ENCODE measurements at places on chromosomes 3 and 15.

- peak; percentile 60 for DNase-seq
These were observed 462 bp downstream of the EDEM1 start for GRCh38 chr3:5187920-5188418.

DNA sequence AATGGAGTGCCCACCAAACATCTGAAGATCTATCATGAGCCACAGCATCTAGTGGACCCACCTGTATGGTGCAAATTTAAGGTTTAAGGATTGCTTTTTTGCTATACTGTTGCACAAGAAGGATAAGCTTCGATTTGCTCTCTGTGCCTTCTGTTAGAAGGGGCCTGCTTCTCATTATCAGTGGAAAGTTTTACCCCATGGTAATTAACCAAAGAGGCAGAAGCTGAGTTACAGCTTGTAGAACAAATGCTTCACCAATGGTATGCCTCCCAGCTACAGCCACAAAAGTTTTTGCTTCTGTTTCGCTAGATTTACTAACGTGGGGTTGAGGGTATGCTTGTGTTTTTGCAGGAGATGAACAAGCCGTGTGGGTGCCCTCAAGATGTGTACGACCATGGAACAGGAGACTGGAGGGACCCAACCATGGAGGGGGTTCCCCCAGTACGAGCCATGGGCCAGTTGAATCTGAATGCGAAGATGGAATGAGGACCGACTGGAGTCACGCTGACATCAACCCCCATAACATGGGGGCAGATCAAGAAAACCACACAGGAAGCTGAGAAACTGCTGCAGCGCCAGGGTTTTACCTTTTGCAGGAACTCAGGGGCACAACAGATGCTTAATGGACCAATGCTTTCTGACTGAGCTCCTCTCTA, 43.5 kb downstream of the ACAD9 start:
- no peak for DNase-seq

DNA sequence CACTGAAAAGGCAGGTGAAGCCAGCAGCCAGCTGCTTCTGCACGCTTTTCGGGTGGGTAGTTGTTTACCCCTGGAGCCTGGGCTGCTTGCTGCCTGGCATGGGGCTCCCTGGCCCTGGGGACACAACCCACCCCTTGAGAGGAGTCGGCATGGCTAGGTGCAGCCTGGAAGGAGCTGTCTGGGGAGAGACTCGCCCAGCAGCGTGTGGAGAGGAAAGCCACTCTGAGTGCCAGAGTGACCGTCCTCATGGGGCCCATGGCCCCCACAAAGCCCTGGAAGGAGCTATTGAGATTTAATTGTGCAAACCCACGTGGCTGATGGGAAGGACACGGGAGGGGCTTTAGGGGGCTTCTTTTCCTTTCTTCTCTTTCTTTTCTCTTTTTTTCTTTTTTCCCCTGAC, 137.5 kb downstream of the OPA1 start:
- DNase-seq, result no peak

- no peak for DNase-seq
These were observed 31.5 kb upstream of the CTXND1 start for GRCh38 chr15:80283531-80283930.

DNA sequence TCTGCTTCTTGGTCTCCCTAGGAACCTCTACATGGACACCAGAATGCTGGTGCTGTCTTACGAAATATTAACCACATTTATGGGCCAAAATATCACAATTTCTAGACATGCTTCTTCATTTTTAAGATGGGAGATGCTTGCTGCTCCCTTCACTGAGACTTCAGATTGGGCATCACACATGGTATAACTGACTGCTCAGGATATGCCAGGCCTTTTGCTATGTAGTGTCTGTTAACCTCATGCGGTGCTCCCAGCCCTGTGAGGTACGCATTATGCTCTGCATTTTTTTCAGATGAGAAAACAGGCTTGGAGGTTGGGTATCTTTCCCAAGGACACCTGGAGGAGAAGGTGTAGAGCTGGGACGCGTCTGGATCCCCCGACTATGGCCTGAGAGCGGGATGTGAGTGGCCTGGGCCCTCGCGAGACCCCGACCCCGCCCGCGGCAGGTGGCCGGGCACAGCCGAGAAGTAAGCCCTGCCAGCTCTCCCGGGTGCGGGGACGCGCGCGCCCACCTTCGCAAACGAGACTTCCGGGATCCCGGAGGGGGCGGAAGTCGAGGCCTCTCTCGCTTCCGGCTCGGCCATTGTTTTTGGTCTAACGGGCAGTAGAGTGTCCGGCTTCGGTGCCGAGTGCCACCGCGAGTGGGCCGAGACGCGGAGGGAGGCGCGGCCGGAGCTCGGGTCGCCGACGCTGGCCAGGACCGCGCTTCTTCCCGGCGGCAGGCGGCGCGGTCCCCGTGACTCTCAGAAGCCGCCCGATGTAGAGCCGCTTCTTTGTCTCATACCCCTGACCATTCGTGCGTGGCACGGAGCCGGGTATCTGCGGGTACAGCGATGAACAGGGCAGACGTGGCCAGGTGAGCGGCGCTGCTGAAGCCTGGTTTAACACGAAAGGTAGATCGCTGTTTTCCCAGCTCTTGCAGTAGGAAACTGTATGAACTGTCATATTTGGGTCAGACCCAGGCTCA, at the start of gene ZKSCAN7:
ZKSCAN7 (plus strand) TSS at position 568 of the 967 bp plus-strand sequence. CDS start 1,855 bp downstream, outside the sequence.
- peak; percentile 78 for DNase-seq

- no peak for DNase-seq
These were observed 12.3 kb downstream of the MEGF11 start for GRCh38 chr15:66241087-66241907.

GRCh38 chr3:117706037-117706436, 996.5 kb downstream of the TUSC7 start:
- DNase-seq, result peak; percentile 82

- DNase-seq, result peak; percentile 89
These were observed 938 bp upstream of the SLCO2A1 start for GRCh38 chr3:134030379-134031347.

DNA sequence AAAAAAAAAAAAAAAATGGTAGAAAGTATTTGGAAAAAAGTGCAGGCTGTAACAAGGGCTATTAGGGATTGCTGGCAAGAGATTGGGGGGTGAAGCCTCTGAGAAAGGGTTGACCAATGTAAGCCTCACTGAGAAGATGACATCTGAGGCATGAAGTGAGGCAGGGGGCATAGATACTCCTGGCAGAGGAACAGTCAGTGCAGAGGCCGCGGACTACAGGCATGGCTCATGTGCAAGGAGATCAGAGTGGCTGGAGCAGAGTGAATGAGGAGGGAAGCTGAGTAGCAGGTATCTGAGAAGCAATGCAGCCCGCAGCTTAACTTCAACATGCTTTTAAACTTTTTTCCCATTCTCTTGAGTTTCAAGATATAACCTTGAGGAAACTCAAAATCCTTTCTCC, 5.4 kb downstream of the FBXL22 start:
- DNase-seq, result no peak

DNA sequence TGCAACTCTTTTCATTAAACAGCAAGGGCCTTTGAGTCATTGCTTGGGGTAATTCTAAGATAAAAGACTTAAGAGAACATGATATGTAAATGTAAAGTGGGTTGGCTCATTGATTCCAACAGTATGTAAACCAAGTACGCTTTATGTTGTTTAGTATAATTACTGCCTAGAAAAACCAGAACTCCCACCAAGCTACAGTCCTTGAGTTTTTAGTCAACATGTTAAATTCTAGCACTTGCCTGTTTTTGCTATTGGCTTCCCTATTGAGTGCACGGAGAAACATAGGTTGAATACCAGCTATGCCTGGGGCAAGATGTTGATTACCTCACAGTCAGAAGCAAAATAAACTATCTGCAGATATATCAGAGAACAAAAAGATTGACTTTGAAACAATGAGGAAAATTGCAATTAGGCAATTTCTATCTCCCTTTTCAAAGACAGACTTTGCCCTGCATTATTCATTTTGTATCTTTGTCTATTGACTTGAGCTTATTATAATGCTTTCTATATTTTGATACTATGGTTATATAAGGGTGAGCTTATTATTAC, 179.3 kb downstream of the ZPLD1 start:
- DNase-seq, result no peak

- DNase-seq, result no peak
These were observed 48.2 kb upstream of the SELENOK start for GRCh38 chr3:53939813-53940212.
